ENCODE measurements at places on chromosomes 1 and 21. TPM values are rescaled to one million over a fixed set of nuclear protein-coding genes. Genes with fewer than 3 reads are reported as not detected.

- no peak for DNase-seq
These were observed 40.9 kb downstream of the GIPC2 start for GRCh38 chr1:78086697-78087096.

GRCh38 chr1:52628614-52629324 lies 4.2 kb upstream of the SHISAL2A start:
- no peak for DNase-seq

DNA sequence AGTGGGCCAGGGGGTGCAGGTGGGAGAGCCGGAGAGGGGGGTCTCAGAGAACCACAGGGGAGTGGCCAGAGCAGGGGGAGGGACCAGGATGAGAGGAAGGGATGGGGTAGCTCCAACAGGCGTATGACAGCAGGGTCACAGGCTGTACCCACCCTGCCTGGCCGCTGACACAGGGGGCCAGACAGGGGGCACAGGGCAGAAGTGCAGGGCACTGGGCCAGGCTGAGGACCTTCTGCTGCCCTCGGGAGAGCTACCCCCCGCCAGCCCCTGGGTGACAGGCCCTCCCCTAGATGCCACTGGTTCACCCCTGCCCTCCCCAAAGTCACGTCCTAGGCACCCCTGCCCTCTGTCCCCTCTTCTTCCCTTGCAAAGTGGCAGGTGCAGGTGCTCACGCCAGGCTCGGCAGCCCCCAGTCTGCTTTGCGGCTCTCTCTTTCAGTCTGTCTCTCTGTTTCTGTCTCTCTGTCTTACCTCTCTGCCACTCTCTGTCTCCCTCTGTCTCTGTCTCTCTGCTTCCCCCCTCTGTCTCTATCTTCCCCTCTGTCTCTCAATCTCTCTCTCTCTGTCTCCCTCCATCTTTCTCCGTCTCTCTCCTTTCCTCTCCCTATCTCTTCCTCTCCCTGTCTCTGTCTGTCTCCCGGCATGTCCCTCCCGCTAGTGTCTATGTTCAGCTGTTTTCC lies 48.5 kb downstream of the WNT9A start:
- DNase-seq = no peak

GRCh38 chr1:19439464-19440171 lies 45.7 kb downstream of the CAPZB start:
- no peak for DNase-seq

Gene SLC44A5
- 0.15 TPM for total RNA-seq

GRCh38 chr1:31166462-31166861 lies 73.2 kb downstream of the NKAIN1 start:
- no peak for DNase-seq

Gene KCNQ4
- total RNA-seq = 0.71 TPM

- DNase-seq = no peak
These were observed 51.7 kb downstream of the WLS start for GRCh38 chr1:68180441-68181164.

Gene XKR8
- 8.8 TPM for total RNA-seq

DNA sequence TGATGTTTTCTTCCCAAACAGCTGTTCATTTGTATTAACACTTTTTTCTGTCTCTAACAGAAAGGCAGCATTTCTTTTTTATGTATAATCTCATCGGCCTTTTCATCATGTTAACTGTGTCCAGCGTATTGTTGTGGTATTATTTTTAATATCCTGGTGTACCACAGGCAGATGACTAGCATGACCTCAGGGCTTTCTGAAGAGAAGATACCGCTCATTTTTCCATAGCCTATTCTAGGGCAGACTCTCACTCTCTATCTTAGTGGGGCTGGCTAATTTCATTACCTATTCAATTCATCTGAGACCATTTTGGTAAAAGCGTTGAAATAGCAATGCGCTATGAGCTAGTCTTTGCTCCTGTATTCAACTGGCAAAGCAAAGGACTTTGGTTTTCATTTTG lies 209.9 kb downstream of the SDCCAG8 start:
- DNase-seq = no peak

DNA sequence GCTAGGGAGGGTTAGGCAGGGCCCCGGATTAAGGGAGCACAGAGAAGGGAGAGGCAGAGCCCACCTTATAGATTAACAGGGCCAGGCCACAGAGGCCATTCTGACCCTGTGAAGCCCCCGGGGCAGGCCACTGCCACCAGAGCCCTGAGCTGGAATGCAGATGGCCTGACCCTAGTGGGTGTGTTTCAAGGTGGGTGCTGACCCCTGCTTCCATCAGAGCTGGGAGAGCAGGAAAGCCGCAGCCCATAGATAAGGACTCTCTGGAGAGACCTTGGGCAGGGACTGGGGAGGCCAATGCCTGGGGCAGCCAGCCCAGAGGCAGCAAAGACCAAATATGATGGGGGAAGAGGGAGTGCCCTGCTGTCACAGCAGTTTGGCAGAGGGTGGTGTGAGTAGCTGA lies 35.9 kb downstream of the NCMAP start:
- DNase-seq = no peak

Gene KCNA2
- total RNA-seq = 0.49 TPM

GRCh38 chr1:111690306-111690617 lies 48.9 kb downstream of the INKA2 start:
- no peak for DNase-seq

DNA sequence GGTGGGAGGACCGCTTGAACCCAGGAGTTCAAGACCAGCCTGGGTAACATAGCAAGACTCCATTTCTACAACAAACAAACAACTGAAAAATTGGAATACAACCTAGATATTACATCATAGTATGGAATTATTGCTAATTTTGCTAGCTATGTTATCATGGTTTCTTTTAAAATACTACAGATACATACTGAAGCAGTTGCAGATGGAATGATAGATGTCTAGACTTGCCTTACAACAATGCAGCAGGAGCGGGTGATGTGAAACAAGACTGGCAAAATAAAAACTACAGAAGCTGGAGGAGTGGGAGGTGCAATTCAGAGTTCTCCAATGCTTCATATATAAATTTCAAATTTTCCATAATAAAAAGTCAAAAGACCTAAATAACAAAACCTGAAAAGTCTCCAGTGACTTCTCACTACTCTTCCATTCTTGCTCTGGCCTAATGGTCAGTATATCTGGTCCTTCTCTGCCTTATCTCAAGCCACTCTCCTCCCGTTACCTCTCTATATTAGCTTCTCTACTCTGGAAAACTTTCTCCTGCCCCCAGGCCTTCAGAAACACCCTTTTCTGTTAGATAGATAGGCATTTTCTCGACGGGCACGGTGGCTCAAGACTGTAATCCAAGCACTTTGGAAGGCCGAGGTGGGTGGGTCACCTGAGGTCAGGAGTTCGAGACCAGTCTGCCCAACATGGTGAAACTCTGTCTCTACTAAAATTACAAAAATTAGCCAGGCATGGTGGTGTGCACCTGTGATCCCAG lies 28.5 kb upstream of the TMEM200B start:
- DNase-seq = no peak

- no peak for DNase-seq
These were observed 7.2 kb downstream of the RO60 start for GRCh38 chr1:193066606-193067005.

Gene MANEAL
- 6.7 TPM for total RNA-seq

Gene NBPF11
- 29.3 TPM for total RNA-seq

Gene RGS7
- total RNA-seq = 0.15 TPM

DNA sequence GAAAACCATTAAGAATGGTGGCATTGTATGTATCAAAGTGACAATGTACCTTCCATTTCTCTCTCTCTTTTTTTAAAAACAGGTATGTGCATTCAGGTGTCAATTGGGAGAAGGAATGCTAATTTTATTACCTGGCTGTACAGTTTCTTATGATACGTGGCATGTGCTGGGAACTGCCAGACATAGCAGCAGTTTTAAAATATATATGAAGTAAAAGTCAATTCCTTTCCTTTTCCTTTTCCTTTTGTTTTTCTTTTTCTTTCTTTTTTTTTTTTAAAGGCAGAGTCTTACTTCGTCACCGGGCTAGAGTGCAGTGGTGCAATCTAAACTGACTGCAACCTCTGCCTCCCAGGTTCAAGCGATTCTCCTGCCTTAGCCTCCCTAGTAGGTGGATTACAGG lies 37.0 kb downstream of the SPEN start:
- no peak for DNase-seq

GRCh38 chr1:216310776-216311175 lies 112.5 kb downstream of the USH2A start:
- DNase-seq = no peak

DNA sequence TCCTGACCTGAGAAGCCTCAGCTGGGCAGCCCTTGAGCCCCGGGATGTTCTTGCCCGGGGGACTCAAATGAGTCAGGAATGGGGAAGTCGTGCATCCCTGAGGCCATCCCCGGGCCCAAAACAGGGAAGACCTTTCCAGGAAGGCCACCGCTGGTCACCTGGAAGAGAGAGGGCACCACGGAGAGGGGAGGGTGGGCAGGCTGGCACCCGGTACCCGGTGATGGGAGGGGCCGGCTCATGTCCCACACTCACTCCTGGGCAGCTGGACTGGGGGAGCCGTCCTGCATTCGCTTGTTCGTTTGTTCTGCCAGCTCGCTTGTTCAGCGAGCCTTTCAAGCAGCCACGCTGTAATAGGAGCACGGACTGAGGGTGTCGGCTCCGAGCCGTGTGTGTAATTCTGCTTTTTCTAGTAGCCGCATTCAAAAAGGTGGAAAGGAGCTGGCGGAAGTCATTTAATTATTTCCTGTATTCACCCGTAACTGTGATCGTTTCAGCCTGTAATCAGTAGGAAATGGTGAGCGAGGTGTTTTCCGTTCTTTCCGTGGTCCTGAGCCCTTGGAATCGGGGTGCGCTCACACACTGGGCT lies 48.4 kb upstream of the CCDC27 start:
- no peak for DNase-seq

Gene PLXNA2
- total RNA-seq = 77.5 TPM
